ENCODE measurements at places on chromosomes 3 and 15.

DNA sequence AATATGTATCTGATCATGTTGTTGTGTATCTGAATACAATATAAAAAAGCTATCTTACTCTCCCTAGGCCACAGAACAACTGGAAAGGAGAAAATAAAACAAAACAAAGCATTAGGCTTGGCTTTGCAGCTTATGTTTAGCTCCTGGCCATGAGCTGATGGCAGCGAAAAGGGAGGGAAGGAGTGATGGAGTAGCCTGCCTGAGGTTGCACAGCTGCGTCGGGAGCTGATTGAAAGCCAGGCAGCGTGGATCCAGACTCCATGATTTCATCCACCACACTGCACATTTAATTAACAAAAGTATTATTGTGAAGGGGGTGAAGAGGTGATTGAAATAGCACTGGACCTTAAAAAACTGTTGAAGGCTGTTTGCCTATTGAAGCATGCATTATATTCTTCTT lies 212.2 kb downstream of the GABRG3 start:
- no peak for DNase-seq

- peak; percentile 72 for DNase-seq
Observed at GRCh38 chr3:112642912-112643506, 2.1 kb upstream of the CCDC80 start.

DNA sequence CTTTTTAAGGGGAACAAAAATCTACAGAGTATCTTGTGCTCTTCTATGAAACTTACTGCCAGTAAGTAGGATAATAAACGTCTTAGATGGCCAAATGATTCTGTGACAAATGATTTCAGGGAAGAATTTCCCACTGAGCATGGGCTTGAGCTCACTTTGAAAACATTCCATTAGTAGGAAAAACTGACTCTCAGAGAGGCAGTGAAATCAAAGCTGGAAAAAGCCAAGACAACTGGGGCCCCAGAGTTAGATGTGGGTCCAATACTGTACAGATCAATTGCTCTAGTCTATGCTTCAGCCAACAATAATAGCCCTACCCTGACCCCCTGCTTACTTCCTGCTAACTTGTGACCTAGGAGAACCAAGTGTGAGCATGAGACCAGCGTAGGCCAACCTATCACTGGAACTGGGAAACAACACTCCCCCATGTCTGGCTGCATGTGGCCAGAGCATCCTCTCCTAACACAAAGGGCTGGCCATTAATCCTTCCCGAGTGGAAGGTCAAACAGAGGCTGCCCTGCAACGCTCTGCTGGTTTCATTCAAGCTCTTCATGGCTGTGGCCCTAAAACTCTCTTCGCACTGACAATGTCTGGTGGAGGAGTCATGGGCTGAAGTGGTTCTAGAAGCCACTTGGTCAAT lies 68.8 kb downstream of the FOXB1 start:
- DNase-seq: no peak

DNA sequence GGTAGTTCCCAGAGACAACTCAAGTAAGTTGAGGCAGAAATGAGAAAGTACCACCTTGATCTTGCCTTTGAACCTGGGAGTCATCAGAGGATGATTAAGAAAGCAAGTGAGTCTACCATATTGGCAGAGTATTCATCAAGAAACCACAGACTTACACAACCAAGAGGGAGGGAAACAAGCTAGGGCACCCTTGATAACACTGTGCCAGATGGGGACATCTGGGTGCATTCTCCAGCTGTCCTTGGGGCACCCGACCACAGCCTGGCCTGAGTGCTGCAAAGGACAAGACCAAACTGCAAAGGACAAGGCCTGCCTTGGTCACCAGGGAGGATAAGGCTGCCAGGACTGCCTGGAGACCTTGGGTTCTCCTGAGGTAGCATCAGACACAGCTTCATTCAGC lies 553.6 kb downstream of the EPHB1 start:
- no peak for DNase-seq

DNA sequence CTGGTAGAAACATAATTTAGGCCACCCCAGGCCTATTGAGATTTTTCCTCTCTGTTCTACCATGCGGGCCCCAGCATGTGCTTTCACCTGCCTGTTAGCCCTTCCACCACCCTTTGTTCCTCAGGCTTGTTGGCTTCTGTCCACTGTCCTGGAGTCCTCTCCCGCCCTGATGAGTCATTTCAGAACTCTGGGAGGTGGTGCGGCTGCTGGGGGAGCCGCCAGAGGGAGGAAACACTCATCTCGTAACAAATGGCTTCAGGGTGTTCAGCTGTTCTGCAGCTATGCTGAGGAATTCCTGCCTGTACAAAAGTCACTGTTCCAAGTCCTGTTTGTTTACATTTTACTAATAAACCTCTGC lies 36.3 kb downstream of the LRTM1 start:
- peak; percentile 50 for DNase-seq

DNA sequence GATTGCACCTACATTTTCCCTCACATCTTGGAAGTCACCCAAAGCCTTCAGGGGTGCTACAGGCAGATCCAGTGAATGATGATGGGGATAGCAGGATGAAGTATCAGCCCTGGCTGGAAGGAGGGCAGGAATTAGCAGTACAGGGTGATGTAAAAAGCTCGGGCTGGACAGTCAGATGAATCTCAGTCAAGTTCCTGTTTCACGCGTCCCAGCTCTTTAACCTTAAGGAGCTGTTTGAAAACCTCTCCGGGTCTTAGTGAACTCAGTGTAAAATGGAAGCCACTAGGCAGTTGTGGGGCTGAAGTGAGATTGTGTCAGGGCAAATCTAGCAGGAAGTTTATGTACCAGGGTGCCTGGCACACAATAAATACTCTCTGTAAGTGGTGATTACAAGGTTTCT lies 166.4 kb upstream of the PROK2 start:
- DNase-seq: no peak

- DNase-seq: no peak
Observed at GRCh38 chr15:89361451-89362202, 27.0 kb upstream of the POLG start.

DNA sequence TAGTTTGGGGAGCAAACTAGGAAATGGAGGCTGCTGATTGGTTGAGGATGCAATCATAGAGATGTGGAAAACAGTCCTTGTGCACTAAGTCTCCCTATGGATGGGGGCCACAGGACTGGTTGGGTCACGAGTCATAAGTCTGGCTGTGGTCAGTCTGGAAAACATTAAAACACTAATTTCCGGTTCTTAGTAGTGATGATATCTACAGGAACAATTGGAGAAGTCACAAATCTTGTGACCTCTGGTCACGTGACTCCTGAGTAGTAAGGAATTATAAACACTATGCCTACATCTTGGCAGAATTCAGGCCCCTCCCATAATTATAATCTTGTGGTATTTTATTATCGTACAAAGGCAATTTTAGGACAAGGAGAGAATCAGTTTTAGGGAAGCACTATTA lies 317.3 kb upstream of the ARPP21 start:
- no peak for DNase-seq

DNA sequence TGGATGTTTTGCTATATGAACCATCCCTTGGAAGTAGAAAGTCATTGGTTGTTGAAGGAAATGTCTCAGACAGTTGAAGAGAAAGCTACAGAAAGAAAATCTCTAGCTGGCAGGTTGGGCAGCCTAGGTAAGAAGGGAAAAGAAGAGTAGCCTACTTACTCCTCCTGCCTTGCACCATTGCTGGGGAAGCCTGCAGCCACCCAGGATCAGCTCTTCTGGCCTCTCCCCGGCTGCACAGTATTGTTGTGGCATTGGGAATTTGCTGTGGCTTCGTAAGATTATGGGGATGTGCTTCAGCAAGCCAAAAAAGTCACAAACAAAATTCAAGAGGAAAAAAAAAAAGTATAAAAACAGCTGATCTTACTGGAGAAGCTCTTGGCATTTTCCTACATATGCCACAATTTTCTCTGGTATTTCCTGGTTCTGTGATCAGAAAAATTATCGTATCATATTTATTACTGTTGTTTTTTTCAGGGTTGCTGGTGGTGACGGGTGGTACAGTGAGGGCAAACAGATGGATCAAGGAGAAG lies 154.2 kb downstream of the TIGIT start:
- no peak for DNase-seq
